Stimulated activated CD8-positive, alpha-beta memory T cell treated with anti-CD3 and anti-CD28 coated beads, Interleukin-4, amount 100 ng/mL, for 4 hours (primary cell): ENCODE measurements at places on chromosomes 11 and 22.

GRCh38 chr22:39662686-39663052, 92.1 kb downstream of the CACNA1I start:
- no peak for DNase-seq

GRCh38 chr11:7418061-7418460, 67.2 kb upstream of the OLFML1 start:
- DNase-seq: no peak

- no peak for DNase-seq
Observed at GRCh38 chr11:6200975-6201374, 2.0 kb downstream of the OR52W1 start.

GRCh38 chr22:17331690-17332089, 37.6 kb upstream of the CECR2 start:
- no peak for DNase-seq

GRCh38 chr11:95788921-95789505, 569 bp downstream of the FAM76B start:
- DNase-seq: no peak

- no peak for DNase-seq
Observed at GRCh38 chr11:28072321-28072720, 35.6 kb downstream of the KIF18A start.

DNA sequence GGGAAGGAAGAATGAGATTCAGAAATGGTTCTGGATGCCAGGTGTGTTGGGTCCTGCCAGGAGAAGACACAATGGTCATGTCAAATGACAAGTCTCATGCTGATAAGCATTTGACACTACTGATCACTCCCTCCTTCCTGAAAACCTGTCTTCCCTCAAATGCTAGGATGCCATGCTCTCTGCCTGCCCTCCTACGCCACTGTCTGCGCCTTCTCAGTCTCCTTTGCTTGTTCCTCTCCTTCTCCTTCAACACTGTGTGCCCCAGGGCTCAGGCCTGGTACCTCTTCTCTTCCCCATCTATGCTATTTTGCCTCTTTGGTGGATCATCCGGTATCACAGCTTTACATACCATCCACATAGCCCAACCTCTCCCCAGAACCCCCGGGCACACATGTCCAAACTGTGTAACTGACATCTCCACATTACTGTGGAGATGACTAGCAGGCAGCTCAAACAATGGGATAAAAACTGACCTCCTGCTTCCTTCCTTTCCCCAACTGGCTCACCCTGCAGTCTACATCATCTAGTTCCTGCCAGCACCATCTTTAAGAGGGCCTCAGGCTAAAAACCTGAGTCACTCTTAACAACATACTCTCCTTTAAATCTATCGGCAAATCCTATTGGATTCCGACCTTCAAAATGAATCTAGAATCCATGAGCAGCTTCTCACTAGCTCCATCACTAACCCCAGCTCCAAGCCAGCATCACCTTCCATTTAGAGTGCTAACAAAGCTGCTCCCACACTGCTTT, 8.2 kb downstream of the AP1B1 start:
- no peak for DNase-seq

GRCh38 chr11:117045956-117046355, 52.3 kb downstream of the SIK3 start:
- no peak for DNase-seq

GRCh38 chr11:66951927-66952337, 6.3 kb downstream of the PC start:
- no peak for DNase-seq

DNA sequence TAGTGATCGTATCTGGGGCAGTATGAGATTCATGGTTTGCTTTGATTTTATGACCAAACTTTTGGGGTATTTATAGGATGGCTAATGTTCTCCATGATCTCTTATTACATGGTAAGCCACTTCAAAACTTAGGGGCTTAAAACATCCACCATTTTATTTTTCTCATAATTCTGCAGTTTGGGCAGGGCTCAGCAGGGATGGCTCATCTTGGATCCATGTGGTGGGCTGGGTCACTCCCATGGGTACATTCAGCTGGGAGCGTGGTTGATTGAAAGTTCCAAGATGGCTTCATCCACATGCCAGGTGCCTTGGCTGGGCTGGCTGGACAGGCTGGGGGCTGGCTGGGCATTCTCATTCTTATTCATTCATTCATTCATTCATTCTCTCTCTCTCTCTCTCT, 30.5 kb upstream of the FGF19 start:
- DNase-seq: no peak

- no peak for DNase-seq
Observed at GRCh38 chr11:77244277-77245027, 57.0 kb downstream of the GDPD4 start.

DNA sequence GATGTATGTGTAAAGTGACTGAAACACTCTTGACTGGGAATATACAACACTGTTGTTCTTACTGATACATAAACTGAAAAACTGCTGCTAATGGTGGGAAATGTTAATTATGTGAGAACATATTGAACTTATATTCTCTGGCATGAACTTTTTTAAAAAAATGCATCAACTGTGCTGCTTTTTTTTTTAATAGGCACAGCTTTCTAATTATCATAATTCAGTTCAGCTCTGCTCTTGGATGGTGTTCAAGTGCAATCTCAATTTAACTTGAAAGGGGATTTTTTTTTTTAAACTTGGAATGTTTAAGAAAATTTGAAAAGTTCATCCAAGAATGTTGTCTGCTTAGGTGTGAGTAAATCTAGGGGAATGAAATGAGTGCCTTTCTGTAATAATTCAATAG, 5.2 kb downstream of the TEAD1 start:
- no peak for DNase-seq

DNA sequence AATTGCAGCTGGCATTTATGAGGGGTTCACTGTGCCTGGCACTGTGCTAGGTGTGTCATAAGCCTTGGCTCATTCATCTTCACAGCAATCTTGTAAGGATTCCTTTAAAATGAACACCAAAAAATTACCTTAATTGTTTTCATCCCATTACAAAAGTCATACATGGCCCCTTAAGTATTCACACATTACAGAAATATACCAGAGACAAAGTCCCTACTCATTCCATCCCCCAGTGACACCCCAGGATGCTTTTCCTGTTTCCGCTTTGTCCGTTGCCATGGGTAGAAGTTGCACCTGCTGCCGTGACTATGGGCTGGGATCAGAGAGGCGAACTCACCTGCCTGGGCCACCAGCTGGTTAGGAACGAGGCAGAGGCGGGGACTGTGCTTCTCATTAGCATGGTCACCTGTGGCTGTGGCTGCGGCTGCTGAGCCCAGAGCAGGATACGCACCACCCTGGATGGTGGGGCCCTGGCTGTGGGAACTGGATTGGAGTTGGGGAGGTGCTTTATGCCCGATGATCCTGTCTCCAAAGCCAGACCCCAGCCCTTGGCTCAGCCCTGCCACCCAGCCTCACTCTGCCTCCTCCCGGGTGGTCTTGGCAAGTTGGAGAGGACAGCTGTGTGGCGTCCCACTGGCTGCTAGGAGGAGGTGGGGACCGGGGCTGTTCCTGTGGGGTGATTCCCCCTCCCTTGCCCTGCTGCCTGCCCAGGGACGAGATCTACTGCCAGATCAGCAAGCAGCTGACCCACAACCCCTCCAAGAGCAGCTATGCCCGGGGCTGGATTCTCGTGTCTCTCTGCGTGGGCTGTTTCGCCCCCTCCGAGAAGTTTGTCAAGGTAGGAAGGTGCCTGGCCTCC, 60.8 kb downstream of the MYO7A start:
- DNase-seq: no peak

DNA sequence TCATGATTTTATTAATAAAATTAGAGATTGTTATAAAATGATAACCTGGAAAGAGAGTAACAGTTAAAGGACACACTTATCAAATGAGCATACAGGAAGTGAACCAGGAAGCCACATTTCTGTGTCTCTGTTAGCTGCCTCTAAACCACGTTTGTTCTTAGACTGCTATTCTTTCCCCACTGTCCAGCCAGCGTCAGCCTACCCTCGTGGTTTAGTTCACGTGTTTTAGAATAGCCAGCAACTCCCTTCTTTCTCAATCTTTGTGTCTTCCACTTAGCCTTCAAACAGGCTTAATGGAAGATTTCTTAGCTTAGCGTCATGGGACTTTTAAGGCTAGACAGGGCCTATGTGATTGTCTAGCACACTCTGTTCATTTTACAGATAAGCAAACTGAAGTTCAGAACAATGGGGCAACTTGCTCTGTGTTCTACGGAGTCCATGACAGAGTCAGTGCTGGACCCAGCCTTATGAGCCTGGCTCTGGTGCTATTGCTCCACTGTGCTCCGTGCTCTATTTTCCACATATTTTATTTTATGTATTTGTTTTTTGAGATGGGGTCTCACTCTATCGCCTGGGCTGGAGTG, 27.2 kb downstream of the GRAMD1B start:
- no peak for DNase-seq

DNA sequence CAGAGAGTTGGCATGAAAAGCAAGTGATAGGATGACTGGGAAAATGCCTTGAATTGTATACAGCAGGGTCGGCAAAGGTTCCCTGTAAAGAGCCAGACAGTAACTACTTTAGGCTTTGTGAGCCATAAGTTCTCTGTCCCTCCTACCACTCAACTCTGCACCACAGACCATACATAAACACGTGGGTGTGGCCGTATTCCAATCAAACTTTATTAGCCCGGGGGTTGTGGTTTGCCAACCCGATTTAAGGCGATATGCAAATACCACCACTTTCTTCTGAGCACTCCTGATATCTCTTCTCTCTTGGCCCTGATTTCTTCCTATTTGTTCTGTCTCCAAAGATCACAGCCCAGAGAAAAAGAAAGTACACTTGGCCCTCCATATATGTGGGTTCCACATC, 87.5 kb downstream of the MN1 start:
- no peak for DNase-seq

DNA sequence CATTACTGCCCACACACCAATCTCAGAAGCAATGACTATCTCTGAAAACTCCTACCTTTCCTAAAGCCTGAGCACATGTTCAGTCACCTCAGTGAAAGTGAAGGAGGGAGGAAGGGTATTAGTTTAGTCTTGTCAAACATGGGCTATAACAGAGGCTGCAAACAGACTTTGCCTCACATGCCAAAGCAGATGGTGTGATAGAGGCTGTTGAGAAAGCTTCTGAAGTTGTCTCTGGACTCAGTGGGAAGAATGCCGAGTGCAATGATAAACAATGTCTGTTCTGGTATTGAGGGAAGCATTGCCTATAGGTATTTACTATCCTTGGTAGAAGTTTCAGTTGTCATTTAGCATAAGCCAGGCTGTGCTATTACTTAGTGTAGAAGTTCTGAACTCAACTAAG, 314.5 kb upstream of the CCDC90B start:
- DNase-seq: no peak

DNA sequence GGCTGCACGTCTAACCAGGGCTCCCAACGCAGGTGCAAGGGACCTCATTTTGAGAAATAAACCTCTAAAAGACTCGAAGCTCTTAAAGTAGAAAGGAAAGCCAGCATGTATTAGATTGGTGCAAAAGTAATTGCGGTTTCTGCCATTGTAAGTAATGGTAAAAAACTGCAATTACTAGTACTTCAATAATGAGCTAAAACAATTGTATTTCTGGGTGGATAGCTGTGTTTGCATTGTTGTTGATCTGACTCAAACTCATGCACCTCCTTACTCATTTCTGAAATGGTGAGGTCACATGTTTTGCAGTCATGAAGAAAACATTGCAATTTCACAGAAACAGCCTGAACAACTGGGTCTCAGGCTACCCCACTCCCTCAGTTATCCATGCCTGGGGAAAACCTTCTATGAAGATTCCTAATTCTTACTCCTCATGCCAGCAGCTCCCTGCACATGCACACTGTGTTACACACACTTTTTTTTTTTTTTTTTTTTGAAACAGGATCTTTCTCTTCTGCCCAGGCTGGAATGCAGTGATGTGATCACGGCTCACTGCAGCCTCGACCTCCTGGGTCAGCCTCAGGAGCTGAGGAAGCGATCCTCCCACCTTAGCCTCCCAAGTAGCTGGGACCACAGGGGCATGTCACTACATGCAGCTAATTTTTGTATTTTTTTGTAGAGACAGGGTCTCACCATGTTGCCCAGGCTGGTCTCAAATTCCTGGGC, 24.6 kb downstream of the VWCE start:
- no peak for DNase-seq

- DNase-seq: no peak
Observed at GRCh38 chr11:21892736-21893564, 299.9 kb upstream of the ANO5 start.

DNA sequence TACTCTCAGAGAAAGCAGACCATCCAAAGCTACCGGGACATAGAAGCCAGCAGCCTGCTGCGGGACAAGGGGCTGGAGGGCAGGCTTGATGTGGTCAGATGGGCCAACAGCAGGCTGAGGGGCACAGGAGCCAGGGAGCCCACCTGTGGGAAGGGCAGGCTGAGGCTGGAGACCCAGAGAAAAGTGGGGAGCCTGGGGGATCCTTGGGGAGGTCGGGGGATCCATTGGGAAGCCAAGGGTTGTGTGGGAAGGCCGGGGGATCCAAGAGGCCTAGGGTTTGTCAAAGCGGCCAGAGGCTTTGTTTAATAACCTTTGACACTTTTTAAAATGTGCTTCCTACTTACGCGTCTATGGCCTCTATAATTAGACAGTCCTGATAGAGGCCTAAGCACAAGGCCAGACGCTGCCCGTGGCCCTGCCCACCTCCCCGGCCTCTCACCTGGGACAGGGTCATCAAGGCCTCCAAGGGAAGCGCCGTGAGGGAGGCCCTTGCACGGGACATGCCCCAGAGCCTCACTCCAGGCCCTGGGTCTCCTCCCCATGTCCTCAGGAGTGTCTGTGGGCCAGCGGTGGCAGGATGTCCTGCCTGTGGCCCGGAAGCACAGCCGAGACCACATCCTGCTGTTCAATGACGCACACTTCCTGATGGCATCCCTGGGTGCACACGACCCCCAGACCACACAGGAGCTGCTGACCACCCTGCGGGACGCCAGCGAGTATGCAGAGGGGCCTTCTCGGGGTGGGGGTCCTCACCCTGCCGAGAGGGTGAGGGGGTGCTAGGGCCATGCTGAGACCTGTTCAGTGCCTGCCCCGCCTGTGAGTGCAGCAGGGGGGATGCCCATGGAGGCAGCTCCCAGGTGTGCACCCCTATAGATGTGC, 8.6 kb upstream of the GTSE1 start:
- DNase-seq: no peak
